ENCODE measurements at places on chromosomes 1 and 21. TPM values are rescaled to one million over a fixed set of nuclear protein-coding genes. Genes with fewer than 3 reads are reported as not detected.

DNA sequence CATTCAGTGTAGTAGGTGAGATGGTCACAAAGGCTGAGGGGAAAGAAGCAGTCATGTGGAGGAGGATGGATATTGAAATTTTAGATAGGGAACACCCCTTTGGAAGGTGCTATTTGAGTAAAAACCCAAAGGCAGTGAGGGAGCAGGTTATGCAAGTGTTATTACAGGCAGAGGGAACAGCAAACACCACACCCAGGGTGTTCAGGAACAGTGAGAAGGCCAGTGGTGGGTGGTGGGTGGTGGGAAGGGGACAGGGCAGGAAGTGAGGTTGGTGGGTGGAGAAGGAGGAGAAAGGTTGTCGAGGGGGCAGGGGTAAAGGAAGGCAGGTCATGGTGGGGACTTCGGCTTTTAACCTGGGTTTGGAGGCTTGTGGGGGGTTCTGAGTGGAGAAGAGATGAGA is 39.2 kb upstream of the SCMH1 start:
- H3K27ac ChIP-seq: no peak overlapping the region
- H3K4me1 ChIP-seq: peaks cover 11% of the 10 kb centered on the region
- H3K36me3 ChIP-seq: no peaks in the 10 kb centered on the region
- DNase-seq: no peak
- no peak overlapping the region for H3K4me3 ChIP-seq
- H3K27me3 ChIP-seq: no peaks in the 10 kb centered on the region

C4BPA gene
- total RNA-seq: not detected

- no peaks in the 10 kb centered on the region for H3K4me1 ChIP-seq
- no peak for DNase-seq
- H3K4me3 ChIP-seq: no peak overlapping the region
- H3K27ac ChIP-seq: no peak overlapping the region
- H3K27me3 ChIP-seq: no peaks in the 10 kb centered on the region
These were observed 579.8 kb upstream of the PKN2 start for GRCh38 chr1:88104236-88104635.

GRCh38 chr1:53605181-53605580 is 133.8 kb downstream of the GLIS1 start:
- H3K27me3 ChIP-seq: peaks cover 1% of the 10 kb centered on the region
- H3K4me3 ChIP-seq: no peak overlapping the region
- no peak for DNase-seq
- H3K36me3 ChIP-seq: no peaks in the 10 kb centered on the region
- no peaks in the 10 kb centered on the region for H3K4me1 ChIP-seq

DNA sequence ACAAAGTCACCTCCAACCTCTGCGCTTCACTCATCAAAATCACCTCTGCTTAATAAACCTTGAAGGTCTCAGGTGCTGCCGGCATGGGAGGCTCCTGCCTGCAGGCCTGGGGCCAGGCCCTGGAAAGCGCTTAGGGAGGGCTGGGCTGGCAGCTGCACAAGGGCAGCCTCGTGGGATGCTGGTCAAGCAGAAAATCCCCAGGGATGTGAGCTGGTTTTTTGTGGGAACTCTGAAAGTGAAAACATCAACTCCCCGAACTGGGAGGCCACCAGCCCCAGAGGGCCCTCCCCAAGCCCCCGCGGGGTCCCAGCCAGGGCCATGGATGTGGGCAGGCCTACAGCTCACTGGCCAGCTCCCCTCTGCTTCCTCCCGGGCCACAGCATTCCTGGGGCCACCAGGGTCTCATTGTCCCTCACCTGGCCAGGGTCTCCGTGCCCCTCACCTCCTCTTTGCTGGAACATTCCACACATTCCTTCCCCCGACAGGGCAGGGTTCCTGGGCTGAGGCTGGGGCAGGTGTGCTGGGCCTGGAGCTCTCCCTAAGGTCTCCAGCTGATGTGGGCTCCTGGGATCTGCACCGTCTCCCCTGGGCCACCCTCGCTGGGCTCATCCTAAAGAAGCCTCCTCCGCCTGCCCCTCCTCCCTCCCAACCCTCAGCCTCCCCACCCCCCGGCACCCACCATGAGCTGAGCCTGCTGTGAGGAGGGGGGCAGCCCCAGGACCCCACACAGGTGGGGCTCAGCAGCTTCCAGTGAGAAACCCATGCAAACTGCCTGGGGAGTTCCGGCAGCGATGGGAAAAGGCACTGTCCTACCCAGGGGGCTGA is 36.0 kb upstream of the POFUT2 start:
- no peak overlapping the region for H3K4me3 ChIP-seq
- peaks cover 20% of the 10 kb centered on the region for H3K4me1 ChIP-seq
- no peaks in the 10 kb centered on the region for H3K27me3 ChIP-seq
- DNase-seq: no peak
- H3K27ac ChIP-seq: no peak overlapping the region

GRCh38 chr1:60563777-60564535 is 490.4 kb upstream of the C1orf87 start:
- H3K27ac ChIP-seq: no peak overlapping the region
- no peak for DNase-seq
- no peaks in the 10 kb centered on the region for H3K4me1 ChIP-seq
- H3K27me3 ChIP-seq: no peaks in the 10 kb centered on the region

CELA3B gene
- total RNA-seq: not detected

AKNAD1 gene
- not detected for total RNA-seq

HSD11B1 gene
- not detected for total RNA-seq

ZNF124 gene
- 25.6 TPM for total RNA-seq
